ENCODE measurements at places on chromosomes 1 and 21.

- DNase-seq: peak; percentile 58
Observed at GRCh38 chr1:95018602-95019369, 54.0 kb downstream of the ALG14 start.

DNA sequence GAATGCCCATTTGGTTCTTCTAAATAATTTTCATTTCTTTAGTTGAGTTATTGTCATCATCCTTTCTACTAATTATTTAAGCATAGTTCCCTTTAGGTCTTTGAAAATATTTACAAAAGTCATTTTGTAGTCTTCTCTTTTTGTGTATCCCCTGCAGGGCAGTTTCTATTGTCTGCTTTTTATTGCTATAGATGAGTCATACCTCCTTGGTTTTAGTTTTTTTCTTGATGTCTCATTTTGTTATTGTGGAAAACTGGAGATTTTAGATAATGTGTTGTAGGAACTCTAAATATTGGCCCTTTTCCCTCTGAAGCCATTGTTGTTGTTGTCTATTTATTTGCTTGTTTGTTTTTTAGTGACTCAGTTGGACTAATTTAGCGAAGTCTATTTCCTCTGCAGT lies 387.9 kb downstream of the NUF2 start:
- DNase-seq: peak; percentile 40

DNA sequence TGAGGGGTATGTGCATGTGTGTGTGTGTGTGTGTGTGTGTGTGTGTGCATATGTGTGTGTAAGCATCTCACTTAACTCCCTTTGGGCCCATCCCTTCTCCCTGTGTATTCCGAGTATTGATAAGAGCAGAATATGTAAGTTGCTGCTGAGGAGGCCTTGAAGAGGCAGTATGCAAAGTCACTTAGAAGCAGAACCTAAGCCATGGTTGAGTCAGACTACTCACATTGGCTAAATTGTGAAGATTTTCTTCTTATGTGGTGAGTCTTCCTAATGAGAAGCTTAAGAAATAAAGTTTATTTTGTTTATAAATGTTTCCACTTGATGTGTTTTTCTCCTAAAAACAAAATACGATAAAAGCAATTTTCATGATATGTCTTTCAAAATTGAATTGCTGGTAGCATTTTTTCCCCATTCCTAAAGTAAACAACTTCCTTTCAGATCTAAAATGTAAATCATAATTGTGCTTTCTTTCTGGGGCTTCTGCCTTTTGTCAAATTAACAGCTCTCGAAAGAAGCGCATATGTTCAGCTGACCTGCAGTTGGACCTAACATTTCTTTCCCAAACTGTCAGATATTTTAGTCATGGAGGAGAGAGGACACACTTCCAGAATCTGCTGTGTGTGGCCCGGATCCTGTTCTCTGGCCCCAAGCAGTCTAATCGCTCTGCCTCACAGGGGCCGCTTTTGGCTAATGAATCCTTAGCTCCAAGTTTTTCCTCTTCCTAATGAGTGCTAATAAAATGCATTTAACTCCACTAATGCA lies 284.0 kb downstream of the DUSP10 start:
- DNase-seq: peak; percentile 69

- peak; percentile 79 for DNase-seq
Observed at GRCh38 chr1:157968508-157968907, 24.9 kb upstream of the KIRREL1 start.

DNA sequence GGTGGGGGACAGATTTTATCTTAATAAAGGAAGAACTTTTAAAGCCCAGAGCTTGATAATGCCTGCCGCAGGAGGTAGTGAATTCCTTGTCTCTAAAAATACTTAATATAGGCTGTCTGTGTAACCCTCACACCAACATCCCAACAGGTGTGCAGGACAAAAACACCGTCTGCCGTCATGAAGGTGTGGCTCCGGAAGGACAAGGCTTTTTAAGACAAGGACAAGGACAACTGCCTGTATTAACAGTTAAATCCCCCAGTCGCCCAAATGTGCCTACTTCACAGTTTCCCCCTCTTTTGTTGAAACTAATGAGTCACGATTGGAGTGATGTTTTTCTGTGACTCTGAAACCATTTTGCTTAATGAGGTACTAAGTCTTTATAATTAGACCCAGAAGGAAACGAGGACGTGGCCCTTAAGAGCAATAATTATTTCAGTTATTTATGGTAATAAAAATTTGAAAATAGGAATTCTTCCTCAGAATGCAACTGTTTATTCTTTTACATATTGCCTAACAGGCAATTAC lies 27.3 kb upstream of the SPATA6 start:
- no peak for DNase-seq

Measured in GM23248 (cell line).